BJ (cell line): ENCODE measurements at places on chromosomes 12 and 14. TPM values are rescaled to one million over a fixed set of nuclear protein-coding genes. Genes with fewer than 3 reads are reported as not detected.

The IQSEC3 gene
- polyA plus RNA-seq, result not detected in 2 replicates

The CSRP2 gene
- polyA plus RNA-seq, result 81.6 and 99.2 TPM in 2 replicates

The KRT8 gene
- 31.1 and 41.6 TPM in 2 replicates for polyA plus RNA-seq

The NINJ2 gene
- 0.32 and 0.55 TPM in 2 replicates for polyA plus RNA-seq

The EML5 gene
- polyA plus RNA-seq, result 1.2 and 2.6 TPM in 2 replicates

The C3AR1 gene
- 0.11 and 0.13 TPM in 2 replicates for polyA plus RNA-seq

The MRPL52 gene
- 66.7 and 78.6 TPM in 2 replicates for polyA plus RNA-seq

The CPM gene
- polyA plus RNA-seq, result 5.8 and 8.6 TPM in 2 replicates

The ACOT4 gene
- 0.67 and 0.82 TPM in 2 replicates for polyA plus RNA-seq

DNA sequence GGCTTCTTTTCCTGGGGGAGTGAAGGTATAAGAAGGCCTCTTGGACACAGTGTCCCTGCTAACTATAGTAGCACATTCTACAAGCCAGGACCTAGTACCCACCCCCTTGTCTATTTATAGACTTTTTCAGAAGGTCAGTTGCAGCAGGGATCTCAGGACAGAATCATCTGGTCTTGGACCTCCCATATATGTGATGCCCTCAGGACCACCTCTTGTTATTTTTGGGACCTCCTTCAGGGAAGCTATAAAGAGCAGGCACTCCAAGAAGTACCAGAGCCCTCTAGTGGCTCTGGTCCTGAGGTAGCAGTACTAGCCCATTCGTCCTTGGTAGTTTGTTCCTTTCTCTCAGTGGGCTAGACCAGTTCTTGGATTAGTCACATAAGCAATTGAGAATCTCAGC, 4.3 kb downstream of the COQ10A start:
- DNase-seq, result no peak

GRCh38 chr12:131938082-131938481, 9.0 kb downstream of the PUS1 start:
- no peak for DNase-seq

- DNase-seq, result no peak
Measured at GRCh38 chr12:126492181-126492580, 1426.9 kb downstream of the AACS start.

- no peak for DNase-seq
Measured at GRCh38 chr12:25041006-25041741, 92.3 kb upstream of the BCAT1 start.

DNA sequence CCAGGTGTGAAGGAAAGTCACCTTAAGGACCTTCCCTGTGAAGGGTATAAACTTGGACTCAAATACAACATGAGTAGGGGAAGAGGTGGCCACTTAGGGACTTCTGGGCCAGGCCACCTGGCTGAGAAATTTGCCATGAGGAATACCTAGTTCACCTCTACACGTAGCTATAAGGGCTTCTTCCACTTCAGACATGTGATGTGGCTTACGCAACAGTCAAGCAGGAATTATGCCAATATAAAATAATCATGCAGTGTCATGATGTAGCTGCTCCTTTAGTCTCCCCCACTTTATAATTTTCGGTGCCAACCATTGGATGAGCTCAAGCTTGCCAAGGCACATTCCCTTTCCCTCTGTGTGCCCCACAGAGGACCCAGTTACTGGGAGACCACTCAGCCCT, 166.6 kb upstream of the BCL2L14 start:
- DNase-seq, result no peak

DNA sequence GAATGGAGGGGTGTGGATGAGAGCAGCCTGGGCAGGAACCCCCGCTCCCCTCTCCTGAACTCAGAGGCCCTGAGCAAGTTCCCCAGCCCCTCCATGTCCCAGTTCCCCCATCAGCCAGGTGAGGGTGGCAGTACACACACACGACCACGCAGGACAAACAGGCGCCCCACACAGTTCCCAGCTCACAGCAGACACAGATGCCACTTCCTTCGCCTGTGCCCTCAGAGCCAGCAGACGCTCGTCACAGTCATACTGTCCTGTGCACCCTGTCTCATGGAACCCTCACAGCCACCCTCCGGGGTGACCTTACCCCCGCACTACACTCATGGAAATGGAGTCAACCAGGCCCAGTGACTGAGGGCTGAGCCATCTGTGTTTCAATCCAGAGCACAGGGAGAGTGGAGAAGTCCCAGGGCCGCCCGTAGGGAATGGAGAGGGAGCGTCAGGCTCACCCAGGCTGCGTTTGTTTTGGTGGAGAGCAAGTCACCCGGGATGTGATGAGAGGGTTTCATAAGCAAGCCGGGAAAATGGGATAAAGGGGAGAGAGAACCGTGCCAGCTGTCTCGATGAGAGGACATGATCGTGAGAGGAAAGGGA, 47.5 kb upstream of the DYNC1H1 start:
- DNase-seq, result no peak

GRCh38 chr12:57216014-57216911, at the start of gene NXPH4:
TSS of gene NXPH4 (plus strand) at chr12:57216794. CDS start at chr12:57216970, 176 bp downstream.
- no peak for DNase-seq

DNA sequence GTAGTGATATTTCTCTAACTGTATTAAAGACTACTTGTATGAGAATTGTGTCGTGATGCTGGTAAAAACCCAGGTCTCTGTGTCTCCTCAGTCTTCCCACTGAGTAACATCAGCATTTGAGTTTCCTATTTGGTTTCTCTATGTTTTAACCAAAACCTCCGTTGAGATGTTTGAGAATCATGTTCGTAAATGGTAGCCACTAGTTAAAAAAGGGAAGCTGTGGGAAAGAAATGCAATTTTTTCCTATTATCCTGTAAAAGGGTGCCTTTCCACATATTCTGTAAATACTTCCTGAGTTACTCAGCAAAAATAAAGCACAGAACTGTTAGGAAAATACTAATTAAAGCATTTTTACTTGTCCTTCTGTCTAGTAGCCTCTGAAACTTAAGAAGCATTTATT, 7.0 kb downstream of the CLEC1B start:
- no peak for DNase-seq

DNA sequence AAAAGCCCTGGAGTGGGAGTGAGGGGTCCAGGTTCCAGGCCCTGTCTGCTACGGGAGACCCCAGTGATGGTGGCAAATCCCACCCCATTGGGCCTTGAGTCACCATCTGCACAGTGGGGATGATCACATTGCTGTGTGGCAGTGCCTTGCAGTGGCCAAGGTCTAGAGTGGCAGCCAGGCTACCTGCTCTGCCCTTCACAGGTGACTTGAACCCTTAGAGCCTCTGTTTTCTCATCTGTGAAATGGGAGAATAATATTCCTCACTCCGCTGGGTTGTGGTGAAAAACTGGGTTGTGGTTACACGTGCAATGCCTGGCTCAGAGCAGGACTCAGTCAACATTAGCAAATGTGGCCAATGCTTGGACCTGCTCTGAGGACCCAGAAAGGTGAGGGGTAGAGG, 58.2 kb downstream of the MVK start:
- DNase-seq, result no peak

- DNase-seq, result no peak
Measured at GRCh38 chr14:32255789-32256188, 52.7 kb upstream of the RNU6-8 start.

GRCh38 chr14:64753999-64754398, 49.8 kb downstream of the PLEKHG3 start:
- no peak for DNase-seq
